ENCODE measurements at places on chromosomes 13 and 19.

- DNase-seq: no peak
These were observed 8.7 kb downstream of the PIK3R2 start for GRCh38 chr19:18161636-18162002.

- DNase-seq: no peak
These were observed 134.6 kb upstream of the ARGLU1 start for GRCh38 chr13:106702505-106702904.

DNA sequence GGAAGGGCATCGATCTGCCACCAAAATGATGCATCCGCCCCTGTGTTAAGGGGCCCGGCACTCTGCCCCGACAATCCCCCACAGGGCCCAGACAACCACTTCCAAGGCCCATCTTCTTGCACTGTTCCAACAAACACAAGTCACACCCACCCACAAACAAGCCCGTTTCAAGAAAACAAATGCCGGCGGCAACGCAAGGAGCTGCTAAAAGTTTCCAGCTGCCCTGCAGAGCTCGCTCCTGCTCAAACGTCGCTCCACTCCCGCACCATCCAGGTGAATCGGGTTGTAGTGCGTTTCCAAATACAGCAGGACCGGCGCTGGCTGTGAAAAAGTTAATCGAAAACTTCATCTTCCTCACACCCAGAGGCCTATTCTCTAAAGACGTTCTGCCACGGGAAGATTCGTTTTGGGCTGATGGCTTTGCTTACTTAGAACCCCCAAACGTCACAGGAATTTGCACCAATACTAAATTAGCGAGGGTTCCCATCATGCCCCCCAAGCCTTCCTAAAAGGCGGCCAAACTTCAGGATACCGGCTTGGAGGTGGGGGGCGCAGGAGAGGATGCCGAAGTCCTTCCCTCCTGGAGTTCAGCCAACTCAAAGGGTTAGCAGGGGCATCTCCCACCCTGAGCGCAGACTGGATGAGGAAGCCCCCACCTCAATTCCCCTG lies 107.4 kb upstream of the DOCK9 start:
- no peak for DNase-seq

DNA sequence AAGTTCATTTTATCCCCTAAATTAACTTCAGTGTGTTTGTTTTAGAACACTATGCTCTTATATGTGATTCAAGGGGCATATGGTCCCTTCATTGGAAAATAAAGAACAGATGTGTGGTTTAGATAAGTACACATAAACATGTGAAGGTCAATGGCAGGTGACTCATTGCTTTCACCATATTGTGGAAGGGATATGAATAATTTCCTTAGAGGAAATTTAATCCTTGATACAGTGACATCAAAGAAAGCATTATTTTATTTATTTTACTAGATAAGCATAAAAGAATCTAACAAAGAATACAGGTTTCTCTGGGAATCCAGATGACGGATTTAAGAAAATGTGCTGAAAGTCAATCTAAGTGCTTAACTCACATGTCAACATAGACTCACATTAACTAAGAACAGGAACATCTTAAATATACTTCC lies 373.5 kb downstream of the KCTD12 start:
- DNase-seq: peak; percentile 91

DNA sequence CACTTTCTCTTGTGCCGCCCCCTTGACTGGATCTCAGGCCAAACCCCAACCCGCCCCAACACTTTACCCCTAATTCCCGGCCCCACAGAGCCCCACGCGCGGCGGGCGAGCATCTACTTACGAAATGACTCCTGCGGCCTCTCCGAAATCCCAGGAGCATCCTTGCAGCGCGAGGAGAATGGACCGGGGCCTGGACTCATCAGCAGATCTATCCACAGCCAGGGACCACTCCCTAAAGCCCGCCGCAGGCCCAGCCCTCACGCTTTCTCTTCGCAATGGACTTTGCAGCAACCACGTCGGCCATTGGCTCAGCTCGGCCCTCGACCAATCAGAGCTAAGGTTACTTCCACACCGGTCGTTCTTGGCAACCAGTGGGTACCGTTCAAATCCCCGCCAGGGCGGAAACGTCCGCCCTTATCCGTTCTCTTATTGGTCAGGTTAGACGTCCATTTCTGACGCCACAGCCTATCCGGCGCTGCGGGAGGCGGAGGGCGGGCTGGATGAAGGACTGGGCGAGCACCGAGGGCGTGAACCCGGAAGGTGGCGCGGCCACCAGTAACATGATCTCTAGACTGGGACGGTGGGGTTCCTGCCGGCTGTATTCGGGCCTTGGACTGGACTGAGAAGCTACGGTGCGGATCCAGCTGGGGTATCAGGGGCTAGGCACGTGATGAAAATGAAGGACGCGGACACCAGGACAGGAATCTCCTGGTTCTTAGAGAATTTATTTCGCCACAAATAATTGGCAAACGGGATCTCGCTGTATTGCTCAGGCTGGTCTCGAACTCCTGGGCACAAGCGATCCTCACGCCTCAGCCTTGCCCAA lies at the start of the genes CEP89 and FAAP24:
TSS of gene CEP89 (minus strand) at position 244 of the 826 bp plus-strand sequence. CDS start at position 160, 84 bp downstream.
TSS of gene FAAP24 (plus strand) at position 528 of the 826 bp plus-strand sequence. CDS start 955 bp downstream, outside the sequence.
- peak; percentile 100 for DNase-seq

DNA sequence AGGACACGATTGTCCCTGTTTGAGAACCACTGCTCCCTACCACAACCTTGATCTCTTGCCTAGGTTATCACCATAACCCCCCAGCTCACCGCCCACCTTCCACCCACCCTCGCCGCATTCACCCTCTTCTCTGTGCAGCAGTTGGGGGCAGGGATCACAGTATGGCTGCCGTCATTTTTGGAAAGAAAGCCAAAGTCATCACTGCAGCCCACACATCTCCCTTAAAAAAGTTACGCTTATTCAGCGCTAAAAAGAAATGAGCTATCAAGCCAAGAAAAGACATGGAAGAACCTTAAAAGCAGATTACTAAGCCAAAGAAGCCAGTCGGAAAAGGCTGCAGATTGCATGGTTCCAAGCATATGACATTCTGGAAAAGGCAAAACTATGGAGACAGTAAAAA lies 10.5 kb upstream of the PPP6R1 start:
- DNase-seq: no peak

GRCh38 chr13:77891486-77891885 lies 27.1 kb downstream of the EDNRB start:
- no peak for DNase-seq

GRCh38 chr19:13794398-13794756 lies 866 bp upstream of the ZSWIM4 start:
- peak; percentile 77 for DNase-seq

- peak; percentile 95 for DNase-seq
These were observed at the start of gene PTPRS for GRCh38 chr19:5340637-5341447. Gene PTPRS (minus strand): TSS chr19:5340812. CDS start chr19:5286140, 54,672 bp downstream.

DNA sequence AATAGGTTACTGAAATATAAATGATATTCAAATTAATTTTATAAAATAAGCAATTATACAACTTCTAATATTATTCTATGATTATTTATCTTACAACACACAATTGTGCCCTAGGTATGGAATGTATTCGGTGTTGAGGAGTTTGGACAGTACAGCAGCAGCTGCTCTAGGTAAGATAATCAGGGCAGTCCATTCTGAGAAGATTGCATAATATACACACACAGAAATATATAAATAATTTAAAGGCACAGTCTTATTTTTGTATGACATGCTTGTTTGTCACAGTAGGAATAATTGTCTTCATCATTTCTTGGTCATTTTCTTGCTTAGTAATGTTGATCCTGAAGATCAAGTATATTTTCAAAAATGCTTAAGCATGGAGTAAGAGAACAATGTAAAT lies 849.4 kb upstream of the MIR17HG start:
- no peak for DNase-seq

GRCh38 chr19:51692468-51692867 lies 662 bp upstream of the SPACA6 start:
- no peak for DNase-seq

DNA sequence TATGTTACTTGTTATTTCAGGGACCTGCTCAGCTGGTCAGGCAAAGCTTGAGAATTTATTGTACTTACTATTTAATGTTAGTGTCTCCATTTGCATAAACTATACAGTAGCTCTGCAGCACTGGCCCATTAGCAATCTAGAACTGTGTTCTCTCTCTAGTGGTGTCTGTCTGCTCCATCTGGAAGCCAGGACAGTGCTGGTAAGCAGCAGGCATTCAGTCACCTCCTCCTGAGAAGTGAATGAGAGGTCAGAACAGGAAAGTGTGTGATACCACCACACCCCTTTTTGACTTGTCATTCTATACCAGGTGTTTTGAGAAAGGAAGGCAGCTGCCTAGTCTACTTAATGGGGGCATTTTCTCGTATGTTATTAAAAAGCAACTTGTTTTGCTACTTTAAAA lies 3.9 kb downstream of the COG3 start:
- DNase-seq: no peak

DNA sequence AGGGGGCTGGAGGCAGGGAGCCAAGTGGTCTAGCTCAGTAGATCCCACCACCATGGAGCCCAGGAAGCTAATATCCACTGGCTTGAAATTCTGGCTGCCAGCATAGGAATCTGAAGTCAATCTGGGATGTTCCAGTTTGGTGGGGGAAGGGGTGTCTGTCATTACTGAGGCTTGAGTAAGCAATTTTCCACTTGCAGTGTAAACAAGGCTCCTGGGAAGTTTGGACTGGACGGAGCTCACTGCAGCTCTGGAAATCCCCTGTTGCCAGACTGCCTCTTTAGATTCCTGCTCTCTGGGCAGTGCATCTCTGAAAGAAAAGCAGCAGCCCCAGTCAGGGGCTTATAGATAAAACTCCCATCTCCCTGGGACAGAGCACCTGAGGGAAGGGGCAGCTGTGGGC lies 349.2 kb upstream of the KLHL1 start:
- DNase-seq: no peak

DNA sequence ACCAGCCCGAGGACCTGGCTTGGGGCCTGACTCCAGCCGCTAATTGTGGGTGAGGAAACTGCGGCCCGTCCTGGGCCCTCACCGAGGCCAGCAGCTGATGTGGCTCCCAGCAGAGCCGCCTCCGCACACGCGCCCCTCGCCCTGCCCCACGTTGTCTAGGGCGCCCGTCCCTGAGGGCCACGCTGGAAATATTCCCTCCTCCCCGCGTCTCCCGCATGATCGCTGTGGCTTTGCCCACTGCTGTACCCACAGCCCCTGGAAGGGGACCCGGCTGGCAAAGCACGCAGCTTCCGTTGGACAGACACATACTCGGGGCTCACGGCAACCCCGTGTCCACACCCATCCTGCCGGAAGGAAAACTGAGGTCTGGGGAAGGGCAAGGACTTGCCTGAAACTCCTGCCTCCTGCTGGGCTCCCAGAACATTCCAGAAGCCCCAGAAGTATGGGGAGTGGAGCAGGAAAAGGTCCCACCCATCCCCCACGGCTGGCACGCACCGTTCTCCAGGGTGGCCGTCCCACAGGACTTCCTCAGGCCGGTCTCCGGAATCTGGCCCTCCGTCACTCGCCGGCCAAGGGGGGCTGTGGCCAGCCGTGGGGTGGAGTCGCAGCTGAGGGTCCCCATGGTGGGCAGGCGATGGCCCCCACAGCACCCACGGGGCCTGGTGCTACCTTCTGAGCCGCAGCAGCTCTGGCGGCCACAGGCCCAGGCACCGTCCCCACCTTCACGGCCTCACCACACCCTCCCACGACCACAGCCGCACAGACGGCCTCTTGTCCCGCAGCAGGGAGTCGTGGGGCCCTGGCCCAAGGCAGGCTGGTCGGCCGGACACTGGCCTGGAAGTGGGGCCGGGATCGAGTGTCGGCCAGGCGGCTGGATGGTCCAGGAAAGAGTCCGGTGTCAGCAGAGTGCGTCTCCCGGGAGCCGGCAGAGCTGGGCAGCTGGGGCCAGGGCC lies 13.6 kb upstream of the SHC2 start:
- no peak for DNase-seq

GRCh38 chr13:44395976-44396694 lies 22.5 kb downstream of the SERP2 start:
- DNase-seq: no peak

DNA sequence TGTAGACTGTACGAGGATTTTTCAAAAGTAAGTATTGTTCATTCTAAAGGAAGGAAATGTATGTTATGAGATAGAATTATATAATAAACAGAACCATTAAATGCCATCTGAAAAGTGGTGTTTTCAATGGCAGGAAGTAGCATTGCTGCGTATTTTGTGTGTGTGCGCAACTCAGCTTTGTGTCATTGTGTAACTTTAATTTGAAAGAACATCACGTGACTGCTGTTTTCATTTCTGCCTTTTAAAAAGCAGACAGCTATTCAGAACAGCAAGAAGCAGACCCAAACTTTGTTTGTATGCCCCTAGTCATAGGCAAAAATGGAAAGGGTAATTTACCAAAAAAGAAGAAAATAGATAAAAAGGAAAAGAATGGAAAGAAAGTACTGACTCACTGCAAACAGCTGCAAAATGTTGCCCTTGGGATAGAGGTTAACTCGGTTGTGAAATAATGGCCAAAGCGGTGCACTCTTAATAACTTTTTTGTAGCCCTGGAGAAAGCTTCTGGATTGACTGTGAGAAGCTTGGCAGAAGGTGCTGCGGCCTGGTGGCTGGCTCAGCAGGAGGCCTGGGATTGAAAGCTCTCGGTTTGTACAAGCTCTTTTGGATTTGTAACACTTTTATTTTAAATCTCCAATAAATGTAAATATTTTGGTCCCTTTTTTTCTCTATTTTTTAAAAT lies 97.3 kb downstream of the GGACT start:
- peak; percentile 25 for DNase-seq

DNA sequence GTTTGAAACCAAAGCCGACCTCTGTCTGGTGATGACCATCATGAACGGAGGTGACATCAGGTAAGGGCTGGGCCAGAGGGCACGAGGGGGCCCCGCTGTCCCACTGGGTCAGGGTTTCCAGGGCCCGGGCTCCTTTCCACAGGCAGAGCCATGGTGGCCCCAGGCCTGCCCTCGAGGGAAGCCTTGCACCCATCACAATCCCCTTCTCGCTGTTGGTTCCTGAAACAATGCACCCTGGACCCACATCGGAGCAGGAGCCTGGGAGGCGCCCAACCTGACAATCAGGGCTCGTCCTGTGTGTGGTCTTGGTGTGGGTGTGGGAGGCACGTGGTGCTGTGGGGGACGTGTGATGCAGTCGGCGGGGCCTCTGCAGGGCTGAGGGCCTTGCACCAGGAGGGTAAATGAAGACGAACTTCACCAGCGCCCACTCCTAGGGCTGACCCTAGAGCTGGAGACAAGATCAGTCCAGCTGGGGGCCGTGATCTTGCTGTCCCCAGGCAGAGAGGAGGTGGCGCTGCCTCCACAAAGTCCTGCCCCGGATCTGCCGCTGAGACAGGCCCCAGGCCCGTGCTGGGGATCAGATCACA lies 2.8 kb downstream of the GRK1 start:
- no peak for DNase-seq

DNA sequence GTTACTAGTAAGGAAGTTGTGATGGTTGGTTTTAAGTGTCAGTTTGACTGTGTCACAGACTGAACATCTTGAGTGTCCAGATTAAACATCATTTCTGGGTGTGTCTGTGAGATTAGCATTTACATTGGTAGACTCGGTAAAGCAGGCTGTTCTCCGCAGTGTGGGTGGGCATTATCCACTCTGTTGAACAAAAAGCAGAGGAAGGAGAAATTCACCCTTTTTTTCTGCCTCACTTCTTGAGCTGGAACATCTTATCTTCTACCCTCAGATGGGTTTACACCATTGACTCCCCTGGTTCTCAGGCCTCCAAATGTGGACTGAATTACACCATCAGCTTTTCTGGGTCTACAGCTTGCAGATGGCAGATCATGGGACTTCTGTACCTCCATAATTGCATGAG lies 63.7 kb upstream of the ZDHHC20 start:
- DNase-seq: no peak

Measured in adipocyte (in vitro differentiated cells).